A549 treated with RU486 at 1 μM for 4 hours (cell line): ENCODE measurements at places on chromosomes 6 and 20. TPM values are rescaled to one million over a fixed set of nuclear protein-coding genes. Genes with fewer than 3 reads are reported as not detected.

The SAMD5 gene
- 0.41 to 0.73 TPM (median 0.66 TPM) in 5 replicates for total RNA-seq

The IL17F gene
- not detected in 5 replicates for total RNA-seq

The FOXS1 gene
- total RNA-seq: 0.46 to 1.2 TPM (median 0.77 TPM) in 5 replicates

The PGC gene
- total RNA-seq: not detected in 5 replicates

The PKHD1 gene
- total RNA-seq: not detected in 5 replicates

The ULBP2 gene
- total RNA-seq: 2.7 to 4.2 TPM (median 3.5 TPM) in 5 replicates

The GCM1 gene
- total RNA-seq: 0.03 to 0.11 TPM (median 0.07 TPM) in 3 of 5 replicates, not detected in the others

The HLA-DOA gene
- total RNA-seq: 0.50 TPM in 1 of 5 replicates, not detected in the others

The PDYN gene
- total RNA-seq: 0.06 TPM in 1 of 5 replicates, not detected in the others

The MOG gene
- total RNA-seq: not detected in 5 replicates

The TAGAP gene
- total RNA-seq: not detected in 5 replicates

The VNN1 gene
- total RNA-seq: 0.06 to 0.13 TPM (median 0.07 TPM) in 5 replicates

The BYSL gene
- total RNA-seq: 33.1 to 51.5 TPM (median 40.3 TPM) in 5 replicates

The MAS1L gene
- total RNA-seq: not detected in 5 replicates

The SH3BGRL2 gene
- 0.11 to 0.30 TPM (median 0.29 TPM) in 5 replicates for total RNA-seq

The TNF gene
- 0.10 to 0.19 TPM in 2 of 5 replicates, not detected in the others for total RNA-seq

The HIVEP2 gene
- 2.5 to 4.0 TPM (median 3.4 TPM) in 5 replicates for total RNA-seq

The RAET1L gene
- 0.29 to 0.47 TPM (median 0.41 TPM) in 4 of 5 replicates, not detected in the other for total RNA-seq

The CAGE1 gene
- 0.10 TPM in 1 of 5 replicates, not detected in the others for total RNA-seq

The SLC24A3 gene
- total RNA-seq: 0.03 TPM in 2 of 5 replicates, not detected in the others

The FAM217A gene
- not detected in 5 replicates for total RNA-seq

The REM1 gene
- 0.11 to 0.20 TPM (median 0.15 TPM) in 3 of 5 replicates, not detected in the others for total RNA-seq

The GLP1R gene
- total RNA-seq: not detected in 5 replicates

The PTCHD4 gene
- total RNA-seq: 0.03 to 0.15 TPM (median 0.08 TPM) in 4 of 5 replicates, not detected in the other

The DOK5 gene
- not detected in 5 replicates for total RNA-seq

The CD2AP gene
- 6.5 to 18.3 TPM (median 16.4 TPM) in 5 replicates for total RNA-seq

The COL9A1 gene
- total RNA-seq: not detected in 5 replicates

The TLDC2 gene
- total RNA-seq: not detected in 5 replicates

The BPIFB2 gene
- not detected in 5 replicates for total RNA-seq

The CD109 gene
- total RNA-seq: 14.9 to 37.7 TPM (median 34.4 TPM) in 5 replicates

The LY86 gene
- not detected in 5 replicates for total RNA-seq

The GINM1 gene
- 15.9 to 34.2 TPM (median 27.5 TPM) in 5 replicates for total RNA-seq

The MMP24 gene
- 15.4 to 20.7 TPM (median 20.1 TPM) in 5 replicates for total RNA-seq

The FOXP4 gene
- 15.9 to 26.4 TPM (median 21.2 TPM) in 5 replicates for total RNA-seq

The RIMS4 gene
- 1.0 to 1.4 TPM (median 1.2 TPM) in 5 replicates for total RNA-seq

The KCNK17 gene
- not detected in 5 replicates for total RNA-seq

The SIRPD gene
- total RNA-seq: not detected in 5 replicates

The MCCD1 gene
- total RNA-seq: not detected in 5 replicates

The PAK5 gene
- total RNA-seq: not detected in 5 replicates

The MAFB gene
- 0.05 to 0.11 TPM (median 0.07 TPM) in 5 replicates for total RNA-seq

The CABLES2 gene
- total RNA-seq: 3.6 to 5.6 TPM (median 4.8 TPM) in 5 replicates

The ZNF391 gene
- 0.17 to 0.38 TPM (median 0.27 TPM) in 5 replicates for total RNA-seq

The SLC17A1 gene
- total RNA-seq: 0.08 to 0.10 TPM in 2 of 5 replicates, not detected in the others

The SEL1L2 gene
- total RNA-seq: not detected in 5 replicates

The FKBP1C gene
- 1.9 to 2.7 TPM (median 2.2 TPM) in 5 replicates for total RNA-seq

The RAET1E gene
- total RNA-seq: 2.0 to 3.2 TPM (median 3.0 TPM) in 5 replicates

The DLGAP4 gene
- total RNA-seq: 53.1 to 72.9 TPM (median 64.9 TPM) in 5 replicates

The FAM50B gene
- 3.9 to 5.5 TPM (median 5.4 TPM) in 5 replicates for total RNA-seq

The EFCAB8 gene
- total RNA-seq: not detected in 5 replicates

The BTBD9 gene
- 2.1 to 2.9 TPM (median 2.4 TPM) in 5 replicates for total RNA-seq

The HBS1L gene
- total RNA-seq: 22.0 to 43.2 TPM (median 33.4 TPM) in 5 replicates
